ENCODE measurements at places on chromosomes 2 and 18.

GRCh38 chr2:10345126-10345525 lies 42.4 kb downstream of the HPCAL1 start:
- DNase-seq = no peak

DNA sequence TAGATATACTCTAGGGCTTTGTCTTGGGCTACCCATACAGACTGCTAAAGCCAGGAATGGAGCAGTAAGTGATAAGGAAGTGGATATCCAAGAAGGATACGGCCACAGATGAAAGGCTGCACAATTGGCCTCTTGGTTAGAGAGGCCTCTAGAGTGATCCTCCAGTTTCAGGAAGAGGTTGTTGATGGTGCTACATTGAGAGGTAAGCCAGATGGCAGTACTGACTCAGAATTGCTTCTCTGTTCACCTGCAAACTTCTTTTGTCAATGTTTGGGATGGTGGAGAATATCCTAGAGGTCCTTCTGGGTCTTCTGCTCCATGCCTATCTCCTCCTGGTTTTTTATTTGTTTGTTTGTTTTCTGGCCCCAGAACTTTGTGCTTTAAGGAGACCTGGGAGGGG lies 226.8 kb upstream of the LRRTM1 start:
- DNase-seq = no peak

DNA sequence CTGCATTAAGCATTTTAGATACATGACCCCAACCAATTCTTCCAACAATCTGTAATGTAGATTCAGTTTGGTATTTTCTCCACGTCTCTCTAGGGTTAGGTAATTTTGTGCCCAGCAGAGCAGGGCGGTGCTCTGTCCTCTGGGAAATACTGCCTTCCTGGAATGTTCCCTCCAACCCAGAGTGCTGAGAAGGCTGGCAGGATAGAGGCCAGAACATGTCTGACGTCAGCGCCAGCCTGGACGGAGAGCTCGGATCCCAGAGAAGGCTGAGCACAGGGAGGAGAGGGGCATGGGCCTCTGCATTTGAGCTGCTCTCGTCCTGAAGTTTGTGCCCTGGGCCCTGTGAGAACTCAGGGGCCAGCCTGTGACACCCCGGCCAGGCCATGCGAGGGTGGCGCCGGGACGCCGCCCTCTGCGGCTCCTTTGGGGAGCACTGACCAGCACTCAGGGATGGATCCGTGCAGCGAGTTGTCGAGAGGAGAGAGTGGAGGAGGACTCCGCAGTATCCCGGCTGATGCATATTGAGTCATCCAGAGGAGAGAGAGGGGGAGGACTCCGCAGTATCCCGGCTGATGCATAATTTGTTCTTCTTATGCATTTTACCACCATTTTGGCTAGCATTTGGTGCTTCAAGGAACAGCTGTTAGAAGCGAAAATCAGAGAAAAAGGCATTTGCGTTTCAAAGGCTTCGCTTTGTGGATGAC lies 80.0 kb upstream of the PXDN start:
- peak; percentile 76 for DNase-seq

DNA sequence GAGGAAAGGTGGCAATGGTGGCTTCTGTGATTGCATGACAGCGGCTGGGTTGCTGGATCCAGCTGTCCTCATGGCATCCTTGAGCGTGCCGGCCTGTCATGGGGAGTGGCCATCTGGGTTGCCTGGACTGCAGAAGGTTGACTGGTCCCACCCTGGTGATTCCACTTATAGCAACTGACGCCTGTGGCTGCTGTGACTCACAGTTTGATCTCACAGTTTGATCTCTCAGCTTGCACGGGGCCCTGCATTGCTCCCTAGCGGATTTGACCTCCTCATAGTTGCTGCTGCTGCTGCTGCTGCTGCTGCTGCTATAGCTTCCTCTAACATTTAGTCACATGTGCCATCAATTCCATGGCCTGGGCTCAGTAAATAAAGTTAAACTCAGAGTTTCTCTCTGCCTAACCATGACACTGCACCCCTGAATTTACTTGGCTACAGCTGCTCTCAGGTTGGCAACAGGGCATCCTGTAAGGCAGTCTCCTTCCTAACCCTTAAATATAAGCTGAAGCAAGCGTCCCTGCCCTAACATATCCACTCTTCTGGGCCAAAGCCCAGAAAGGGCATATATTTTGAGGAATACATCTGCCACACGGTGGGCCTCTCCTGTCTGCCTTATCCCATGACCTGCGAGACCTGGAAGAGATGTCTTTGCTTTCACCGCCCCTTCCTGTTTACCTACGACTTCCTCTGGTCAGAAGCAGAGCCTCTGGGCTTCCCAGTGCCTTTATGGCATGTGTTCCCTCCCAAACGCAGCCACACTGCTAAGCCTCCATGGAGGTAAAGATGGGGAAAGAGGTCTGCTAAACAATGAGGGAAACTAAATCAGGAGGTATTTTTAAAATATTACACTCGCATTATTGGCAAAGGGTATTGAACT lies 37.8 kb upstream of the CCDC150 start:
- no peak for DNase-seq

DNA sequence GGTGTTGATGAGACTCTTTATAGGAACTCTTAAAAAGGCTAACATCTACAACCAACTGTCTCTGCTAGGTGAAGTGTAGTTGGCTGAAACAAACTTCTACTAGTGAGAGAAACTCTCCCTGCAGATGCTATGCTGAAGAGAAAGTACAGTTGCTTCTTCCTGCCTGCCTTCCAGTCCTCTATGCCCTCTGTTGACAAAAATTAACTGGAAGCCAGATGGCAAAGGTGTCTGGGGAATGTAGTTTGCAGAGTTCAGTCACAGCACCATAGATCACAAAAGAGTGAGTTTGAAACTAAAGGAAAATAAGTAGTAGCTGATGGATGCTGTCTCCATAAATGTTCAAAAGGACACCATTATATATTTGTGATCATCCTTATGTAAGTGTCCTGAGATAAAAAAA lies 958.8 kb upstream of the NRXN1 start:
- DNase-seq = no peak

- DNase-seq = no peak
Measured at GRCh38 chr18:25174324-25174723, 177.6 kb downstream of the ZNF521 start.

DNA sequence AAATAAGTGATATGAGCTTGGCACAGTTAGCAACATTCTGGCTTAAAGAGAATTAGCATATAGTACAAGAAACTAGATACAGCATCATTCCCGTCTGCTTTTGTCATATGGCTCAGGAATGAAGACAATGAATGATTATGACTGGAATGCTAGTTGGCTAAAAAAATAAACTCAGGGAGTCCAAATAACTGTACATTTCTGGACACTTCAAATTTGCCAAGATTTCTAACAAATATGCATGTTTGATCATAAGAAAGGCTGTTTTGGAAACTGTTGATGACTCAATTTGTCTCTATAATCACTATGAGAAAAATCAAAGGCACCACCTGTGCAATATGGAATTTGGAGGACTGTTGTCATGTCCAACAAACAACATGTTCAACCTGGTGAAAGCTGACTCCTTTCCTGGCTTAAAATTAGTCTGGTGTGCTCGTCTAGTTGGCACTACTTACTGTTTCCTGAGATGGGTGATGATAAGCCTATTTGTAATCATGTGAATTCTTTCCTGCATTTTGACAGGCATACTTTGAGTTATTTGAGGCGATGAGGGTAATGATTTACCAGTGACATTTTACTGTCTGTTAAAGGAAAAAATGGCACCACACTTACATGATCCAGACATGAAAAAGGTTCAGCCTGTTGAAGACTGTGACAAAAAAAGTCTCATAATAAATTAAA lies 133.9 kb upstream of the CDH20 start:
- no peak for DNase-seq
